ENCODE measurements at places on chromosomes 6 and 20.
A peak's percentile ranks its signal among the peaks of the same experiment; 100 is the strongest.

- DNase-seq: peak; percentile 2
Observed at GRCh38 chr6:73506246-73506645, 14.6 kb downstream of the EEF1A1 start.

- no peak for DNase-seq
Observed at GRCh38 chr6:19795211-19795610, 42.0 kb upstream of the ID4 start.

GRCh38 chr6:66561479-66561878 is 854.5 kb upstream of the EYS start:
- DNase-seq: no peak

DNA sequence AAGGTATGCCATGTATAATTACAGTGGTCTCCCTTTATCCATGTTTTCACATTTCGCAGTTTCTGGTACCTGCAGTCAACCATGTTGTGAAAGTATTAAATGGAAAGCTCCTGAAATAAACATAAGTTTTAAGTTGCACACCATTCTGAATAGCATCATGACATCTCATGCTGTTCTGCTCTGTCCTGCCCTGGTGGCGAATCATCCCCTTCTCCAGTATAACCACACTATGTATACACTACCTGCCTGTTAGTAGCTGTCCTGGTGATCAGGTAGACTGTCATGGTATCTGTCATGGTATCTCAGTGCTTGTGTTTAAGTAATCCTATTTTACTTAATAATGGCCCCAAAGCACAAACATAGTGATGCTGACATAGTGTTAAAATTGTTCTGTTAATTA is 97.1 kb downstream of the ZFAND3 start:
- DNase-seq: no peak

- no peak for DNase-seq
Observed at GRCh38 chr20:46945465-46945864, 50.8 kb downstream of the EYA2 start.

- DNase-seq: peak; percentile 46
Observed at GRCh38 chr6:45830441-45831139, 185.1 kb downstream of the CLIC5 start.

DNA sequence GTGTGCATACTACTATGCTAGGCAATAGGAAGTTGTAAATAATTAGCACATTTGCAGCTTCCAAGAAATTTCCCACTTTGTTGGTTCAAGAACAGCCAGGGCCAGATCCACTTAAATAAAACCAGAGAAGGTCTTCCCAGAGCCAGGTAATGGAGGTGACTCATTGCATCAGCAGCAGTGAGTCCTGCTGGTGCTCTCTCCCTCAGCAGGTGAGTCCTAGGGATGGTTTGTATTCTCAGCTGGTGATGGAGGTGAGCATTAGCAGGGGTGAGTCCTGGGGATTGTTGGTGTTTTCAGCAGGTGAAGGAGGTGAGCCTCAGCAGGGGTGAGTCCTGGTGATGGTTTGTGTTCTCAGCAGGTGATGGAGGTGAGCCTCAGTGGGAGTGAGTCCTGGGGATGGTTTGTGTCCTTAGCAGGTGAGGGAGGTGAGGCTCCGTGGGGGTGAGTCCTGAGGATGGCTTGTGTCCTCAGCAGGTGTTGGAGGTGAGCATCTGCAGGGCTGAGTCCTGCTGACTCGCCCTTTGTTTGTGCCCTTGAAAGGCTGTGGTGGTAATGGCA is 232.8 kb upstream of the EXOC2 start:
- no peak for DNase-seq

- DNase-seq: no peak
Observed at GRCh38 chr6:126546541-126547120, 206.7 kb downstream of the CENPW start.

DNA sequence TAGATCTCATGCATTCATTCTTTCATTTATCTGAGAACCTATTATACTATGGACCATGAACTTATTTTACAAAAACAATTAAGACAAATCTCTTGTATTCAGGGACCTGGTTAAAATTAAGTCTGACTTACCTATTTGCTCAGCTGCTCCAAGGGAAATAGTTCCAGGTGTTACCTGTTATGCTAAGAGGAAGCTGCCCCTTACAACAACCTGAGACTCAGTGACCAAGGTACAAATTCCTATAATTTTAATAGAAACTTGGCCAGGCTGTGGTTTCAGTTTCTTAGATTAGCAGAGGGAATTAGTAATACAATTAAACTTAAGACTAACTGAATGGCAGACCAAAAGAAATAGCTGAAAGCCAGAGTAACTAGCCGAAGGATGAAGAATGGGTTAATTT is 48.2 kb upstream of the GMPR start:
- no peak for DNase-seq

DNA sequence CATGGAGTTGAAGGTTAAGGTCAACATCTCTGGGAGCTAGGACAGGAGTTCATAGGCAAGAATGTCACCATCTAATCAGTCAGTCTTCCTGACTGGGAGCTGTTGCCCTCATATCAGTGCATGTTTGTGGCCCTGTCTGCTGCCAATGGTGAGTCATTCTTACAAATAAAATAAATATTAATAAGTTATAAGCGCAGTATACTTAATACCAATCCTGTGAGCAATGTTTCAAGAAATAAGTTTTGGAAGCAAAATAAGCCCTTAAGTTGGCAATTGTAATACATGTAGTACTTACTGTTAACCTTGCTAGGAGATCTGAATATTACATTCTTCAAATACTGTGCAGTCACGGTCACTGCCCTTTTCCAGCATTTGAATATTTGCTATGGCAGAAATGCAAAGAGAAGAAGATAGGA is 20.2 kb upstream of the MDGA1 start:
- no peak for DNase-seq

GRCh38 chr6:116884530-116884929 is 7.5 kb downstream of the RFX6 start:
- DNase-seq: no peak

GRCh38 chr6:30885999-30886896 is 1.9 kb downstream of the DDR1 start:
- DNase-seq: peak; percentile 87

DNA sequence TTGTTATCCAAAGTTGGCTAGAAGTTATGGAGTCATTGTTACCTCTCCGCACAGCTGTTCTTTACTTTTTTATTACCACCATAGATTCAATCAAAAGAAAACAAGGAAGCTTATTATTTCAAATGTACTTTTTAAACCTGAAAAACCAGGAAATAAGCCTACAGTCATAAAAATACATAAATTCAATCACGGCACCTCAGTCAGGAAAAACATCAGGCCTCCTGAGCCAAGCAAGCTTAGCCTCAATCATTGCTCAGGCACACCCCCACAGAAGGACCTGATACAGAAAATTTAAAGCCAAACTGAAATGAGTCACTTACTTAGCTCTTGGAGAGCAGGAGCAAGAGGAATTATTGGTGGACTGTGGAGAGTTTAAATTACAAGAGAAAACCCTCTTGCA is 44.3 kb downstream of the MARCKS start:
- no peak for DNase-seq

All from mesenchymal stem cell (in vitro differentiated cells and primary cell).